Activated CD8-positive, alpha-beta T cell treated with anti-CD3 and anti-CD28 coated beads for 36 hours (primary cell): ENCODE measurements at places on chromosomes 4 and X. TPM values are rescaled to one million over a fixed set of nuclear protein-coding genes. Genes with fewer than 3 reads are reported as not detected.

DNA sequence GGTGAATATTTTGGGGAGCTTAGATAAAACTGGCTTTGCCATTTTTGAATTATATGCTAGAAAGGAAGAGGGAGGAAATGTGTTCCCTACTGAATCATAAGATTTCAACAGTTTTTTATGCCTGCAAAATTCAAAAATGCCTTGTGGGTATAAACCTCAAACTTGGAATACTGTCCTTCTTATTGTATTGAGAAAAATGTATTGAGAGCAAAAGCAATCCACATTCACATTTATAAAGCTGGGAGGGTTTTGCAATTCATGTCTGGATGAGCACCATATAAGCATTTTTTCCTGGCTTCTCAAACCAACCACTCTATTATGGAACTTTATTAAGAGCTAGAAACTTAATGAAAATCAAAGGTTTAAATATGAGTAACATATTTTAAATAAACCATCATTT, 289.8 kb downstream of the PCDH7 start:
- no peak overlapping the region for H3K4me3 ChIP-seq
- no peak overlapping the region for H3K27ac ChIP-seq
- no peaks in the 10 kb centered on the region for H3K4me1 ChIP-seq
- no peak for DNase-seq
- H3K27me3 ChIP-seq, result no peaks in the 10 kb centered on the region
- no peaks in the 10 kb centered on the region for H3K36me3 ChIP-seq

DNA sequence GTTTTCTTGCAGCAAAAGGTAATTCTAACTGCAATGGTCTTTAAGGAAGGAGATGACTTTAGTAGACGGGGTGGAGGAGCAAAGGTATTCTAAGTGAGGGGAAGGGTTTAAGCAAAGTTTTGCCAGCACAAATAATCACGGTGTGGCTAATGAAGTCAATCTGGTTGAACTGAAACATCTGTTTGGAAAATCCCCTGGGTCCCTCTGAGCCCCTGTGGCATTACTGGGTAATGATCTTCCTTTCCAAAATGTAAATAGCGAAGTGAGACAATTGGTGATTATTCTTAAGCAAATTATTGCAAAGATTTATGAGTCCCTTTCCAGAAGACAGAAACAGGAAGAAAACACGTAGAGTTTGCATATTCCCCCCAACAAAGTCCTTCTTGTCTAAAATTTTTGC, 47.2 kb downstream of the FGFBP1 start:
- H3K4me3 ChIP-seq, result no peak overlapping the region
- no peak for DNase-seq
- H3K27me3 ChIP-seq, result no peaks in the 10 kb centered on the region
- no peak overlapping the region for H3K27ac ChIP-seq
- no peaks in the 10 kb centered on the region for H3K4me1 ChIP-seq

Gene HSPA4L
- total RNA-seq, result 4.1 TPM

GRCh38 chrX:31215277-31215815, 143.5 kb upstream of the FTHL17 start:
- H3K36me3 ChIP-seq, result no peaks in the 10 kb centered on the region
- no peak overlapping the region for H3K4me3 ChIP-seq
- H3K27me3 ChIP-seq, result no peaks in the 10 kb centered on the region
- DNase-seq, result no peak
- H3K4me1 ChIP-seq, result no peaks in the 10 kb centered on the region
- no peak overlapping the region for H3K27ac ChIP-seq

Gene CXCL11
- not detected for total RNA-seq

Gene ADH1C
- not detected for total RNA-seq

Gene AKAP14
- total RNA-seq, result not detected

DNA sequence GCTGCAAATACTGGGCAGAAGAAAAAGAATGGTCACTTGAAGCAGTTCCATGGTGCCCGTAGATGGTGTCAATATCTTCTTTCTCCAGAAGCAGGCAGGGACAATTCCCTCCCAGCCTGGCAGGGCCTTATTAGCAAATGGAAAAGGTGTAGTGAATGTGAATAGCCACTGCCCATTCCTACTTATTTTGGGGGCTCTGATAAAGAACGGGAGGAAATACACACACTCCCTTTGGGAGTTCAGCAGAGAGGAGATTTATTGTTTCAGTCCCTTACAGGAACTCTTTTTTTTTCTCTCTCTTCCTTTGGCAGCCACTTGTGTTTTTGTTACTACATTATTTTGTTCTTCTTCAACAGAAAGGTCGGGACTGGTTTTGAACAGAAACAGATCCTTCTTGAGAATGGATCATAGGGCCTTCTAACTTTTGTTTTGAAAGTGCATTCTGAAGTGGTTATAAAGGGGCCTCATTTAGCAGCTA, at the start of gene EMCN:
TSS of gene EMCN (minus strand) at position 159 of the 478 bp plus-strand sequence. CDS start at position 51, 108 bp downstream.
- H3K4me3 ChIP-seq, result no peak within 1 kb of the TSS
- H3K4me1 ChIP-seq, result no peaks in the 10 kb centered on the region
- H3K27me3 ChIP-seq, result peaks cover 16% of the 10 kb centered on the region
- DNase-seq, result no peak

DNA sequence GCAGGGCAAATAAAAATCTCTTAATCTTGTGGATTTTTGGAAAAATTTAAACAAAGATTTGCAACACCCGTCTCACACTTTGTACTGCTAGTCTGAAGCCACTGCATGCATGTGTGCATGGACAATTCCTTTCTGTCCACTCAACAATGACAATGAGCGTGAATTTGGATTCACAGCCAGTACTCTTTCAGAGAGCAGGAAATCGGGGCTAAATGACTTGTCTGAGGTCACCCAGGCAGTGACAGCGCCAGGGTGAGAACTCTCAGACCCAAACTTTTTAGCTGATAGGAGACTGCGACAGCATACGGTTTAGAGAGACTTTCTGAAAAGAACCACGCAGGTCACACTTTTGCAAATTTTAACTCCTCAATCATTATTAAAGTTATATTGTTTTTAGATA, 90.9 kb downstream of the ZNF827 start:
- H3K4me1 ChIP-seq, result peaks cover 30% of the 10 kb centered on the region
- no peak for DNase-seq
- peaks cover 55% of the 10 kb centered on the region for H3K36me3 ChIP-seq
- H3K27ac ChIP-seq, result no peak overlapping the region
- H3K27me3 ChIP-seq, result no peaks in the 10 kb centered on the region

Gene NAT8L
- total RNA-seq, result 1.1 TPM

Gene SPANXC
- total RNA-seq, result not detected

DNA sequence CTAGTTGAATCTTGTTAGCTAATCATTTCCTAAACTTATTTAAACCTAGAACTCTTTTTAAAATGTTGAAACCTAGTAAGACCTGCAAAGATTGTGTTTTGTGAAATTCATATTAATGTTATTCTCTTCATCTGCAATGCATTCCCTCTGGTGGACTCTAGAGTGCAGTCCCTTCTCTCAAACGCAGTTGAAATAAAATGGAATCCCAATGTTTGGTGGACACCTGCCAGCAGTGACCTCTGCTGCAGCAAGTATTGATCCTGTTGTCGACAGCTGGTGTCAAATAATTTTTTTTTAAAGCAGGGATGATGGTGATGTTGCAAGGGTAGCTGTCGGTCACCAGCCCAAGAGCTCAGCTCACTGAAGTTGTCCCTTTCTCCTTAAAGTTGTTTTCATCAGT, 492.0 kb downstream of the ZIC3 start:
- no peak overlapping the region for H3K4me3 ChIP-seq
- H3K27ac ChIP-seq, result no peak overlapping the region
- no peak for DNase-seq
- no peaks in the 10 kb centered on the region for H3K27me3 ChIP-seq
- H3K4me1 ChIP-seq, result no peaks in the 10 kb centered on the region
- no peaks in the 10 kb centered on the region for H3K36me3 ChIP-seq

Gene LPAR4
- total RNA-seq, result not detected

Gene MID1
- 0.61 TPM for total RNA-seq

Gene VGLL1
- not detected for total RNA-seq

DNA sequence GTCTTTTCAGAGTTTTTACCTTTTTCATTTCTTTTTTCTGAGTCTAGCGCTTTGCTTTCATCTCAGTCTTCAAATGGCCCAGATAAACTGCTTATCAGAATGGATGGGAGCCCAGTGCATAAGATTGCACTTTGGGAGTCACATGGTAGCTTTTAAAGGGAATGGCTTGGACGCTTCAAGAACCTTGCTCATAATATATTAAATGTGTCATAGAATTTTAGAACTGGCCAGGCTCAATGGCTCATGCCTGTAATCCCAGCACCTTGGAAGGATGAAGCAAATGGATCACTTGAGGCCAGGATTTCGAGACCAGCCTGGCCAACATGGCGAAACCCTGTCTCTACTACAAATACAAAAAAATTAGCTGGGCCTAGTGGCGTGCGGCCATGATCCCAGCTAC, 68.4 kb downstream of the HMGB2 start:
- no peaks in the 10 kb centered on the region for H3K27me3 ChIP-seq
- H3K36me3 ChIP-seq, result no peaks in the 10 kb centered on the region
- peaks cover 24% of the 10 kb centered on the region for H3K4me1 ChIP-seq
- no peak for DNase-seq

DNA sequence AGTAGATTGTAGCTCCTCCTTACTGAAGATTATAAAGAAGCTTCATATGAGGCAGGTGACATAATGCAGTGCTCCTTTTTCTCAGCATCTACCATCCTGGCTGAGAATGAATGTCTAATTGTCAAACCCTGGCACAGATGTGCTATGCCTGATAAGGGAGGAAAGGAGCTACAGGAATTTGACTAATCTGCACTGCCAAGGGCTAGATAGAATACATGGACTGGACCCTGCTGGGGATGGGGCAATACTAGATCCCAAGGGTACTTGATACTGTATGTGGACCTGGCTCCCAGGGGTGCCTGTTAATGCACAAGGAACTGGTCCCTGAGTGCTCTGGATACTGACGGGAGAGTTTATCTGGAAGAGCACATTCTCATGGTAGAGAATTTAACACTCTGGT, 362.2 kb upstream of the EMCN start:
- H3K27ac ChIP-seq, result no peak overlapping the region
- H3K36me3 ChIP-seq, result no peaks in the 10 kb centered on the region
- H3K27me3 ChIP-seq, result no peaks in the 10 kb centered on the region
- no peak for DNase-seq

GRCh38 chr4:107349266-107349665, 313.2 kb upstream of the DKK2 start:
- H3K27ac ChIP-seq, result no peak overlapping the region
- no peak overlapping the region for H3K4me3 ChIP-seq
- DNase-seq, result no peak
- no peaks in the 10 kb centered on the region for H3K4me1 ChIP-seq

DNA sequence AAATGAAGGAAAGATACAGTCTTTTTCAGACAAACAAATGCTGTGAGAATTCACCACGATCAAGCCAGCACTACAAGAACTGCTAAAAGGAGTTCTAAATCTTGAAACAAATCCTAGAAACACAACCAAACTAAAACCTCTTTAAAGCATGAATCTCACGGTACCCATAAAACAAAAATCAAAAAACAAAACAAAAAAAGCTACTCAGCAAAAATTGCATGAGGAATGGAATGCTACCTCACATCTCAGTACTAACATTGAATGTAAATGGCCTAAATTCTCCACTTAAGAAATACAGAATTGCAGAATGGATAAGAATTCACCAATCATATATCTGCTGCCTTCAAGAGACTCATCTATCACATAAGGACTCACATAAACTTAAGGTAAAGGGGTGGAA, 300.1 kb downstream of the NAF1 start:
- H3K4me3 ChIP-seq, result no peak overlapping the region
- H3K36me3 ChIP-seq, result no peaks in the 10 kb centered on the region
- no peaks in the 10 kb centered on the region for H3K27me3 ChIP-seq

DNA sequence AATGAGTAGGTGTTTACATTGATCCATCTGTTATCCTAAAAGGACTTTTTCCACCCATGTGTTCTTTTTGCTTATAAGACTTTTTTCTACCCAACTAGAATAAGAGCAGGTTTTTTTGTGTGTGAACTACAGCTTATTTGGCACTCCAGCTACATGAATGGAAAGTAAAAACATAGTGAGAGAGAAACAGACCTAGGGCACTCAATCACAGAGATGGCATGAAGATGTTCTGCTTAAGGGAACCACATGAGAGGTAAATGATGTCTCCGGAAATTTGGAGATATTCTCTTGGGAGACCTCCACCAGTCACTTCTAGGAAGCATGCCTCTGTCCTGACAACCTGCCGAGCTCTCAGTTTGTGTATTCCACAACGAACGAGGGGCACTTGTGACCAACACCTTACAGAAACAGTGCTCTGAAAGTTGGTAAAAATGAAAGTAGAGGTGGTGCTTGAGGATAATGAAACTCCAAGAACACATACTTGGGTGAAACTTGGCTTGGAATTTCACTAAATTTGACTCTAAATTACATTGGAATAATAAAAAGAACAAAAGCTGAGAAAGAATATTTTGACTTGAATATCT, 788.4 kb upstream of the GALNTL6 start:
- no peak overlapping the region for H3K27ac ChIP-seq
- H3K4me3 ChIP-seq, result no peak overlapping the region
- no peaks in the 10 kb centered on the region for H3K4me1 ChIP-seq
- H3K36me3 ChIP-seq, result no peaks in the 10 kb centered on the region
- no peak for DNase-seq

GRCh38 chr4:28179126-28179525, 1318.5 kb downstream of the STIM2 start:
- no peaks in the 10 kb centered on the region for H3K36me3 ChIP-seq
- H3K4me3 ChIP-seq, result no peak overlapping the region
- no peak for DNase-seq
- H3K27me3 ChIP-seq, result no peaks in the 10 kb centered on the region
- no peaks in the 10 kb centered on the region for H3K4me1 ChIP-seq
- no peak overlapping the region for H3K27ac ChIP-seq

GRCh38 chrX:136220951-136221350, 30.2 kb downstream of the MAP7D3 start:
- DNase-seq, result no peak
- H3K27me3 ChIP-seq, result no peaks in the 10 kb centered on the region
- no peak overlapping the region for H3K4me3 ChIP-seq
- H3K27ac ChIP-seq, result no peak overlapping the region
- peaks cover 4% of the 10 kb centered on the region for H3K4me1 ChIP-seq

Gene SASH3
- total RNA-seq, result 123 TPM

DNA sequence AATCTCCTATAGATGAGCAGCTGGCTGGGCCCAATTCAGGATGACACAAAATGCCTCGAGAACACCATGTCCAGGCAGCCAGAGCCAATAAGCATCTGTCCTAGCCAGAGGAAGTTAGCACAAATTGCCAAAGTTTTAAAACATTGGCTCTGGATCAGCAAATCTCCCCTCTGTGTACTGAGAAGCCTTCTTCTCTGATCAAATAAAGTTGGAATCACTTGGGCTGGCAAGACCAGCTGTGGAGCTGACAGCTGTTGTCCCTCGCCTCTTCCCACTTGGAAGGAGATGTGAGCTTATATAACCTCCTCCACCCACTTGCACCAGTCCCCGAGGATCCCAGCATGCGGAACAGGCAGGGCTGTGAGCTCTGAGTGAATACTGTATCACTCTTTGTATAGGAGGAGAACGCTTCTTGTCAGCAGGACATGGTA, 183.9 kb downstream of the OPHN1 start:
- no peak for DNase-seq
- H3K4me1 ChIP-seq, result no peaks in the 10 kb centered on the region
- no peaks in the 10 kb centered on the region for H3K27me3 ChIP-seq
- H3K27ac ChIP-seq, result no peak overlapping the region

GRCh38 chrX:109856974-109857373, 123.9 kb upstream of the ACSL4 start:
- H3K27ac ChIP-seq, result no peak overlapping the region
- peaks cover 4% of the 10 kb centered on the region for H3K4me1 ChIP-seq
- peak; percentile 9 for DNase-seq
- no peaks in the 10 kb centered on the region for H3K27me3 ChIP-seq

GRCh38 chrX:47148946-47149345, 3.9 kb downstream of the RBM10 start:
- H3K4me1 ChIP-seq, result peaks cover 18% of the 10 kb centered on the region
- peak; percentile 37 for DNase-seq
- no peak overlapping the region for H3K4me3 ChIP-seq
- no peaks in the 10 kb centered on the region for H3K27me3 ChIP-seq

Gene SEC24D
- 25.2 TPM for total RNA-seq

Gene USP17L29
- total RNA-seq, result not detected
